ENCODE measurements at places on chromosomes 16 and 17. TPM values are rescaled to one million over a fixed set of nuclear protein-coding genes. Genes with fewer than 3 reads are reported as not detected.
A peak's percentile ranks its signal among the peaks of the same experiment; 100 is the strongest.

GRCh38 chr16:57041182-57042156 lies 50.9 kb upstream of the CPNE2 start:
- H3K4me1 ChIP-seq, result no peaks in the 10 kb centered on the region
- H3K4me3 ChIP-seq, result no peak overlapping the region
- H3K36me3 ChIP-seq, result no peaks in the 10 kb centered on the region
- DNase-seq, result no peak
- H3K27ac ChIP-seq, result no peak overlapping the region
- no peaks in the 10 kb centered on the region for H3K27me3 ChIP-seq

DNA sequence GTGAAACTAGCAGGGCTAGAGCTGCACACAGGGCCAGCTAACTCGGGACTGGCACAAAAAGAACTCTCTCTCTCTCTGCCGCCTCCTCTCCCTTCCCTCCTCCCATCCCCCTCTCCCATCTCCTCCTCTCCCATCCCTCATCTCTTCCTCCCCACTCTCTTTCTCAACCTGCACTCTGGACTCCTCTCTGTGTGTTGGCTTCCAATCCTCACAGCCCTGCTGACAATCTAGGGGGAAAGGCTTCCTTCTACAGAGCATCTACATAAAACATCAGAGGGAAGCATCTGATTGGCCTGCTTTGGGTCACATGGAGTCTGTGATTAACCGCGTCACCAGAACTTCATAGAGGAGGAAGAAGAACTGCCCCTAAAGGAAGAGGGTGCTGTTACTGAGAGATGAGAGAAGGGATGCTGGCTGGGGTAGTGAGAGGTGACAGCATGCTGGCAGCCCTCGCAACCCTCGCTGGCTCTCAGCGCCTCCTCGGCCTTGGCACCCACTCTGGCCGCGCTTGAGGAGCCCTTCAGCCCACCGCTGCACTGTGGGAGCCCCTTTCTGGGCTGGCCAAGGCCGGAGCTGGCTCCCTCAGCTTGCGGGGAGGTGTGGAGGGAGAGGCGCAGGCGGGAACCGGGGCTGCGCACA lies 12.8 kb upstream of the ZFP90 start:
- peaks cover 15% of the 10 kb centered on the region for H3K4me1 ChIP-seq
- H3K36me3 ChIP-seq, result no peaks in the 10 kb centered on the region
- H3K27ac ChIP-seq, result no peak overlapping the region

DNA sequence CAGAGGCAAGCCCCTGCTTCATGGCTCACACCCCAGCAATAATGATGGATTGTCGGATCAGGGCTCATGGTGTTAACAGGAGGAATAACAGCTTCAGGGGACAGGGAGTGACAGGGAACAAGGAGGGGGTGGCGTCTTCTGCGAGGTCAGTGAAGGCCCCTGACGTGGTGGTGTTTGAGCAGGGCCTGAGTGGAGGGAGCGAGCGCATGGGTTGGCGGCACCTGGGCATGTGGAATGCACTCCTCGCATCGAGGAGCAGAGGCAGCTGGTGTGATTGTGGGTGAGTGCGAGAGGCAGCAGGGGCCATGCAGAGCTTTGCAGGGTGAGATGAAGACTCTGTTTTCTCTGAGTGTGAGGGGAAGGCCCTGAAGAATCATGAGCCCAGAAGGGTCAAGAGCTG lies 33.3 kb downstream of the CLUAP1 start:
- DNase-seq, result no peak
- H3K4me3 ChIP-seq, result no peak overlapping the region
- peaks cover 9% of the 10 kb centered on the region for H3K36me3 ChIP-seq
- H3K4me1 ChIP-seq, result no peaks in the 10 kb centered on the region

GRCh38 chr17:20059728-20060188 lies 50.6 kb downstream of the SPECC1 start:
- no peak overlapping the region for H3K27ac ChIP-seq
- no peak overlapping the region for H3K4me3 ChIP-seq
- no peaks in the 10 kb centered on the region for H3K4me1 ChIP-seq

DNA sequence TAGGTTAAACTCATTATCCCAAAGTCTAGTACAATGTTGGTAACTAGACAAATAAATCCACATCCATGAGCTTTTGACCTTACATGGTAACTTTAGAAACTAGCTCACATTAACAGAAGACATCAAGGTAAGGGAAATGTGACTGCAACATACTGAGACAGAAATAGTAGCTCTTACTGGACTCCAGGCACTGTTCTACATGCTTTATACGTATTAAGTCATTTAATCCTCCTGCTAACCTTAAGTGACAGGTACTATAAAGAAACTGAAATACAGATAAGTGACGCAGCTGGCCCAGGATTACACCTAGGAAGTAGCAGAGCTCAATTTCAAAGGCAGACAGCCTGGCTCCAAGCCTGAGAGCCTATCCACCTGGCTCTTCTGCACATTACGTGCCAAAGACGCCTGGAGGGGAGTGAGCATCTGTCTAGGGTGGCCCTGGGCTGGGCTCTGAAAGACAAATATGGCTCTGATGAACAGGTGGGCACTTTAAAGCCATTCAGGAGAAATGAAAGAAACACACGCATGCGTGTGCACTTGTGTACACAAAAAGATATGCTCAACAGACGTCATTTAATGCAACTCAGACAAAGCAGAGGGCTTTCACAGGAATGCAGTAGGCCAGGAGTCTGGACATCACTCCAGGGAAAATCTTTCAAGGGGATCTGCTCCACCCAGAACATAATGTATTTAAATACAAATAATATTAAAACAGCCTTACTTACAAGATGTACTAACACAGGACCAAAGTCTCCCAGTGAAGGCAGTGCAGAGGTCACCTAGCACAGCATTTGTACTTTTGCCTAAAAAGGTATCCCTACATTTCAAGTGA lies 4.4 kb downstream of the ZC3H7A start:
- no peaks in the 10 kb centered on the region for H3K27me3 ChIP-seq
- no peak overlapping the region for H3K4me3 ChIP-seq
- peak overlapping the region; percentile 29 for H3K27ac ChIP-seq
- DNase-seq, result peak; percentile 61

DNA sequence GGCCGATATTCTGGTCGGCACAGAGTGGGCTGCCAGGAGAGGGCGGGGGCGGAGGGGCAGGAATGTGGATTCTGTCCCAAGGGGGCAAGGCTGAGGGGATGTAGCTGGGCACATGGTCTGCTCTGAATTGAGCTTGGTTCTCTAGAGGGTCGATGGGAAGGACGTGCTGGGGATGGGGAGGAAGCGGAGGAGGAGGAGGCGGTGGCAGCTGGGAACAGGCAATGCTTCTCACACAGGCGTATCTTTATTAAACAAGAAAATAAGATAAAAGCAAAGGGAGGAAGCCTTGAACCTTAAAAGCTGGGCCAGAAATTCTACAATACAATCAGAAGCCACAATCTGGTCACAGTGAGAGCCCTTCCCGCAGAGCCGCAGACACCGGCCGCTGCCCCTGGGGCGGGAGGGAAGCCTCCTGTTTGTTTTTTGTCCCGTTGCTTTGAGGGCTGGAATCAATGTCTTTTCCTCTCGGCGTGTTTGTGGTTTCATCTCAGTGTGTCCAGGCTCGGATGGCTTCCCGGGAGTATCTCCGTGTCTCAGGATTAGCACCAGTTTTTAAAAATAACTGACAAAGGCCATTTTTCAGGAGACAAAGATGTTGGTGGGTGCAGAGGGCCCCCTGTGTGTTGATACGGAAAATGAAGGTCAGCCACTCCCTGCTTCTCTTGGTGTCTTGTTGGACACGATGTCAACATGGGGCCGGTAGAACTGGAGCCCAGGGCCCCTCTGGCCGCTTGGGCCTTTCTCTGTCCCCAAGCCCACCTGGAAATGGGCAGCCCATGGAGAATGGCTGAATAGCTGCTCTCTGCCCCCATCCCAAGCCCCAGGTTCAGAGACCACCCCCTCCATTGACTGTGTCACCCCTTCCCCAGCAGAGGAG lies 12.3 kb upstream of the SLC7A5 start:
- H3K27ac ChIP-seq, result no peak overlapping the region
- H3K27me3 ChIP-seq, result no peaks in the 10 kb centered on the region
- H3K4me3 ChIP-seq, result no peak overlapping the region
- DNase-seq, result no peak
- H3K4me1 ChIP-seq, result peaks cover 12% of the 10 kb centered on the region

KRTAP4-4 gene
- not detected for total RNA-seq

Data from pancreas (tissue), 10 donors.